ENCODE measurements at places on chromosomes 16 and 17.

DNA sequence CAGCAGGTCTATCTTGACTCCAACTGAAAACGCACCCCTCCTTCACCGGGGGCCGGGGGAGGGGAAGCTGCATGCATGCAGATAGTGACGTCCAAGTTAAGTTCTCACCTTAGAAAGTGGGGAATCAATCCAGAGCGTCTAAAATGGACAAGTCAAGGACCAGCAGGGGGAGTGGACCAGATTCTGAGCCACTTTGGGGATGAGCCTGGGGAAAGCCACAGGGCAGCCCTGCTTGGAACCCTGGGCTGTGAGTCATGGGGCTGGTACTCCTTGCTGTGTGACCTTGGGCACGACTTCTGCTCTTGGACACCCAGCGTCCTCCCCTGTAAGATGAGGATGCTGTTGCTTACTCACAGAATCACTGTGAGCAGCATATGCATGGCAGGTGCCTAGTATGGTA is 9.1 kb downstream of the TNFRSF13B start:
- DNase-seq: no peak

DNA sequence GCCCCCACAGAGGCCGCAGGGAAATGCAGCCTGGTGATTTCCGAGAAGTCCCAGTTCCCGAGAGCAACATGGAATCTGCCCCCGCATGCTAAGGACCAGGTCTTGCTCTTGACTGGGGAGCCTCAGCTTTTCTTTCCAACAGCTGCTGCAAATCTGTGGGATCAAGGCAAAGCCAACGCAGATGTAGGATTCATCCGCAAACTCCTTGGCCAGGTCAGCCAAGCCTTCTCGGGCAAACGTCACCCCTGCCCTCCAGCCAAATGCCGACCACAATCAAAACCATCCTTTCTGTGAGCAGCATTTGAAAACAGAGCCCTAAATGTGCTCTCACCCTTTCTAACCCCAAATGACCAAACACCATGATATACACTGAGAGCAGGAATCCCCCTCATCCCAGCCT is 54.0 kb downstream of the MRM3 start:
- no peak for DNase-seq

DNA sequence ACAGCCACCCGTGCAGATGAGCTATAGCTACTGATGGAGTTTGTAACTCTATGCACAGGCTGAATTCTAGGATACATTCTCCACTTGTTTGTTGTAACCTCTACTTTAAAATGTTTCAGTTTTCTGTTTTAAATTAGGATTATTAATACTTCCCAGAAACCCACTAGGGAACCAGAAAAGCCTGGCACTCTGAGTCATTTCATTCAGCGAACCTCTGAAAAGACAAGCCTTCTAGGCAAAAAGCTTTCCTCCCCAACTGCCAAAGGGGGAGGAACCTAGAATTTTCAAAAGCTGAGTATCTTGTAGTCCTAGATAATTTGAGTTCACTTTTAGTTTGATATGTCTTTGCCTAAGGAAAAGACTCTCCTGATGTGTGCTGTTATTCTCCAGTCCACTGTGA is 43.2 kb downstream of the GOSR1 start:
- no peak for DNase-seq

DNA sequence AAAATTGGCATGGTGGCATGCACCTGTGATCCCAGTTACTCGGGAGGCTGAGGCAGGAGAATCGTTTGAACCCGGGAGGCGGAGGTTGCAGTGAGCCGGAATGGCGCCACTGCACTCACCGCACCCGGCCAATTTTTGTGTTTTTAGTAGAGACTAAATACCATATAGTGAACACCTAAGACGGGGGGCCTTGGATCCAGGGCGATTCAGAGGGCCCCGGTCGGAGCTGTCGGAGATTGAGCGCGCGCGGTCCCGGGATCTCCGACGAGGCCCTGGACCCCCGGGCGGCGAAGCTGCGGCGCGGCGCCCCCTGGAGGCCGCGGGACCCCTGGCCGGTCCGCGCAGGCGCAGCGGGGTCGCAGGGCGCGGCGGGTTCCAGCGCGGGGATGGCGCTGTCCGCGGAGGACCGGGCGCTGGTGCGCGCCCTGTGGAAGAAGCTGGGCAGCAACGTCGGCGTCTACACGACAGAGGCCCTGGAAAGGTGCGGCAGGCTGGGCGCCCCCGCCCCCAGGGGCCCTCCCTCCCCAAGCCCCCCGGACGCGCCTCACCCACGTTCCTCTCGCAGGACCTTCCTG is at the start of gene HBQ1:
TSS of gene HBQ1 (plus strand) at position 359 of the 575 bp plus-strand sequence. CDS start at position 387, 28 bp downstream.
- no peak for DNase-seq

DNA sequence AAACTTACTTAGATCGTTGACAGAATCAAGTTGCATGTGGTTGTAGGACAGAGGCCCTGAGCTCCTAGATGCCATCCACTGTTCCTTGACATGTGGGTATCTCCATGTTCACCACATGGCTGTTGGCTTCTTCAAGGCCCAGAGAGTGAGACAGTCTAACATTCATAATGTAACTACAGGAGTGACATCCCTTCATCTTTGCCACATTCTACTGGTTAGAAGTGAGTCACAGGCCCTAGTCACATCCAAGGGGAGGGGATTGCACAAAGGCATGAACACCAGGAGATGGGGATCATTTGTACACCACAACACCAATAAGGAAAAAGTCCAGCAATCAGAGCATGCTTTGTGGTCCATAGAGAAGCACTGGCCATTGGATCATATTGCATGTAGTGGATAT is 56.6 kb downstream of the WSCD1 start:
- no peak for DNase-seq
